ENCODE measurements at places on chromosomes 16 and 17. TPM values are rescaled to one million over a fixed set of nuclear protein-coding genes. Genes with fewer than 3 reads are reported as not detected.

- DNase-seq, result no peak
Observed at GRCh38 chr17:14664511-14664910, 363.6 kb downstream of the HS3ST3B1 start.

GRCh38 chr16:55968221-55968620, 93.0 kb upstream of the CES5A start:
- DNase-seq, result no peak

DNA sequence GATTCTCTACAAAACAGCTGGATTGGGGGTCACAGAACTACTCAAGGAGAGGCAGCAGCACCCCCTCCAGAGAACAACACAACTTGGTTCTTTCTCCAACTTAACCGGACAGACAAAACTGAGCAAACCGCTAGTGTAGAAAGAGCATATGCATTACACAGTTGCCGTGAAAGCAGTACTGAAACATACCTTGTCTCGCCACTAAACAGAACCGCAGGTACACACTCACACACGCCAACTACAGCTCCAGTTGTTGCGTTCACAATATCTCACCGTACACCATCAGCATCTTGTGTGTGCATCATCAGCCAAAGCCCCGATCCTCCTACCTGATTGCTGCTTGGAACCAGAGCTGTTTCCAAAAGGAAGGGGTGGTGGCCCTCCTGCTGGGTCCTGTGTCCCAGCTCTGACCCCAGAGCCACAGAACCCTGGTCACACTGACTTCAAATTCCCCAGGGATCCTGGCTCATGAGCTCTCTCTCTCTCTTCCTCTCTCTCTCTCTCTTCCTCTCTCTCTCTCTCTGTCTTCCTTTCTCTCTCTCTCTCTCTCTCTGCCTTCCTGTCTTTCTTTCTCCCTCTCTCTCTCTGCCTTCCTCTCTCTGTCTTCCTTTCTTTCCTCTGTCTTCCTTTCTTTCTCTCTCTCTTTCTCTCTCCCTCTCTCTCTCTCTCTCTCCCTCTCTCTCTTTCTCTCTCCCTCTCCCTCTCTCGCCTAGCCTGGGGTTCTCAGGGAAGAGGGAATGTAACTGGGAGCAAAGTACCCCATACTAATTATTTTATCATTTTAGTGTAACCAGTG, 8.4 kb downstream of the PIMREG start:
- no peak for DNase-seq

GRCh38 chr17:46925185-46925868, 2.4 kb downstream of the GOSR2 start:
- DNase-seq, result no peak

DNA sequence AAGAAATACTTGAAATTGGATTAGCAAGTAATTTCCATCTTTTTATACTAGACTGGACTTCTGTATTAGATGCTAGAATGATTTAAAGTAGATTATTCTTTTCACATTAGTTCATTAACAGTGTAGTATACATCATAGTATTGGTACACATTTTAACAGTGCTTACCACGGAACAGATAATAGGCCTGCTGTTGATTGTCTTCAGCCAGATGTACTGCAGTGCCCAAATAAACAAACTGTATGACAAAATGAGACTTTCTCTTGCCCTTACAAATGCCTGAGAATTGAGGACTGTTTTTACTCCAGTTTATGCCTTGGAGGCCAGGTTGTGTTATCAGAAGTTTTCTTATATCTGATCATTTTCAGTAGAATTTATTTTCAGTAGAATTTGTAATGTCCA, 631 bp downstream of the EVI2A start:
- no peak for DNase-seq

The EARS2 gene
- total RNA-seq, result 17.2 TPM

- no peak for DNase-seq
Observed at GRCh38 chr16:3068487-3068886, 3.0 kb downstream of the IL32 start.

GRCh38 chr16:58506241-58507194, 6.6 kb downstream of the NDRG4 start:
- no peak for DNase-seq

GRCh38 chr16:85438981-85439685, 174.0 kb upstream of the GSE1 start:
- DNase-seq, result no peak

- no peak for DNase-seq
Observed at GRCh38 chr17:49951362-49952082, 17.5 kb upstream of the DLX4 start.

DNA sequence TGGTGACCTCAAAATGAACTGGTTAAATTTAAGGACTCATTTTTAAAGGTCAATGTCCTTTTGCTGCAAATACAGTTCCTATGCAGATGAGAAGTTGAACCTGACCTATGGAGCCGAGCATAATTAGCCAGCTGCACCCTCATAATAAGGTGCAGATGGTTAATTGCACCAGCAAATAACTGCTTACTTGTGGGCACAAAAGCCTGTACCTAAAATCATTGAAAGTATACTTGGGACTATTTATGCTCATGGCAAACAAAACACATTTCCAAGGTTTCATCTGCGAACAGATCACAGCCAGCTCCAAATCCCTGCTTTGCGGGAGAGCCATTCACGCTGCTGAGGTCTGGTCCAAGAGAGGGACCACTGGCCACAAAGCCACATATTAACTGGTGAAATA, 13.0 kb downstream of the HYDIN start:
- no peak for DNase-seq

DNA sequence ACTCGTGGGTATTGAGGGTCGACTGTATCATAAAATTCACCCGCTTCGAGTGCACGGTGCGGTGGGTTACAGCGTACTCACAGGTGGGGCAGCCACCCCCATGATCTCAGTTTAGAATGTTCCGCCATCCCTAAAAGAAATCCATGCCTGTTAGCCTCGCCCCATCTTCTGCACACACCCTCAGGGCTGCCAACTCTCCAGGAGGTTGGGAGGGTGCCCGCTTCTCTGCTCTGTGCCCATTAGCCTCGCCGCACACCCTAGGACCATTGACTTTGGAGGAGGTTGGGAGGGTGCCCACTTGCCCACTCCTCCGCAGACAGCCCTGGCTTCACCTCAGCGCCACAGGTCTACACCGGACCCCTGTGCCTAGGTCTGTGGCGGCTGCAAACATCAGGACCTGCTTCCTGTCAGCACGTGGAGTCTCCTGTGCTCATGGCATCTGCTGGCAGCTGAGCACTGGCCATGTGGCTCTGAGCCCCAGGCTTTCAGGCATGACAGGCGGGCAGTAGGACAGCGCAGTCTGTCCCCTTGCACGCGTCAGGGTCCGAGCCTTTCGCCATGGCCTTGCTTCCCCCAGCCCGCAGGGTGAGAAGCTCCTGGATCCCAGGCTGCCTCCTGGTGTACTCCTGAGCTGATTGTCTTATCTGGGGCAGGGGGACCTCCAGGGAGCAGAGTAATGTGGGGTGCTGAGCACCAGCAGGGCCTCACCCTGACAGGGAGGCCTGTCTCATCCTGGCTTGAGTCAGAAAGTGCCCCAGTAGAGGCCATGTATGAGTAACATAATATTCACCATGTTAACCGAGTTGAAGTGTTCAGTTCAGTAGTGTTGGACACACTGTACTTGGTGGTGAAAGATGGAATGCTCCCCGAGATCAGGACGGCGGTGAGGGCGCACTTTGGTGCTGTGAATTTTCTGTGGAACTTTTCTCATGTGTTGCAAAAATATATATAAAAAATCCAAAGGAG, 21.9 kb downstream of the NME3 start:
- DNase-seq, result no peak

The WDR59 gene
- 58.1 TPM for total RNA-seq

GRCh38 chr16:78444-79150, 572 bp downstream of the MPG start:
- DNase-seq, result peak; percentile 57

GRCh38 chr16:84874983-84875382, 55.2 kb downstream of the CRISPLD2 start:
- no peak for DNase-seq

The PPY gene
- 2.0 TPM for total RNA-seq

The RAP1GAP2 gene
- total RNA-seq, result 55.2 TPM

DNA sequence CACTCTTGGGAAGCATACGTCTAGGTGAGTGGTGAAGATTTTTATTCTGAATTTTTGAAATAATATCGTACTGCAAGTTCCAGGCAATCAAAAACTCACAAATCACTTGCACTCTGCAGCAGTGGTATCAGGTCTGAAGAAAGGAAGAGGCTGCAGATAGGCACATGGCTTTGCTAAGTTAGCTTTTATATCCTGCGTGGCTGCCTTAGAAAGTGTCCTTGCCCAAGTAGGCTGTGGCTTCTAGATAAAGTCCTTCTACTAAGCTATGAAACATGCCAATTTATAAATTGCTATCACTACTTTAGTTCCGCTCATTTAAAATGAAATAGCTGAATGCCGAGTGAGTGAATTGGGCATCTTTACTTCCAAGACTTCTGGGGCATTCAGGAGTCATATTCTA, 17.9 kb downstream of the WWOX start:
- no peak for DNase-seq

DNA sequence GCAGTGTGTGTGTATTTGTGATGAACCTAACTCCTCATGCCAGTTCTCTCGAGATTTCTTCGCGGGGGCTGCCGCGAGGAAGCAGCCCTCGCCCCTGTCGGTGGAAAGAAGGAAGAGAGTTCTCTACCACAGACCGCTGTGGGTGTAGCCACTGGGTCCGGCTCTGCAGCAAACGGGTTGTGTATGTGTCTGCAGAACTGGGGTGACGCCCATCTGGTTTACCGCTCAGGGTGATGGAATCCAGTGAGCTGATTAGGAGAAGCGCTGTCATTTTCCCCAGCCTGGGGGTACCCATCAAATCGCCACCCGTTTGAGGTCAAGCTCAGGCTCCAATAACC, 7.7 kb downstream of the CORO6 start:
- peak; percentile 54 for DNase-seq

DNA sequence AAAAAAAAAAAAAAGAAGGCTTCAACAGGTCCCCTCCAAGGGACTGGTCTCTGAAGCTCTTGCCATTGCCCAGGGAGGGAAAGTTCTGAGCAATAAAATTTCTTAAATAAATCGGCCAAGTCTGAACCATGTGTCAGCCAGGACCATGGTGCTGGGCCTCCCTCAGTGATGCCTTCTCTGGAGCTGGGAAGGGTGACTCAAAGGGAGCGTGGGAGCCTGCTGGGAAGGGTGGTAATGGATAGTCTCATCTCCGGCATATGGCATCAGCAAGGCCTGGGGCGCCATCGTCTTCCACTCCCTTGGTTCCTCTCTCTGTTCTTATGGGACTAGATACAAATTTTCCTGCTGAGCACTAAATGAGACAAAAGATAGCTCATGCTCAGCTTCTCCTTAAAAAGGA, 2.3 kb downstream of the VKORC1 start:
- DNase-seq, result no peak

The SLC7A6OS gene
- total RNA-seq, result 13.9 TPM

The MYH8 gene
- total RNA-seq, result not detected

DNA sequence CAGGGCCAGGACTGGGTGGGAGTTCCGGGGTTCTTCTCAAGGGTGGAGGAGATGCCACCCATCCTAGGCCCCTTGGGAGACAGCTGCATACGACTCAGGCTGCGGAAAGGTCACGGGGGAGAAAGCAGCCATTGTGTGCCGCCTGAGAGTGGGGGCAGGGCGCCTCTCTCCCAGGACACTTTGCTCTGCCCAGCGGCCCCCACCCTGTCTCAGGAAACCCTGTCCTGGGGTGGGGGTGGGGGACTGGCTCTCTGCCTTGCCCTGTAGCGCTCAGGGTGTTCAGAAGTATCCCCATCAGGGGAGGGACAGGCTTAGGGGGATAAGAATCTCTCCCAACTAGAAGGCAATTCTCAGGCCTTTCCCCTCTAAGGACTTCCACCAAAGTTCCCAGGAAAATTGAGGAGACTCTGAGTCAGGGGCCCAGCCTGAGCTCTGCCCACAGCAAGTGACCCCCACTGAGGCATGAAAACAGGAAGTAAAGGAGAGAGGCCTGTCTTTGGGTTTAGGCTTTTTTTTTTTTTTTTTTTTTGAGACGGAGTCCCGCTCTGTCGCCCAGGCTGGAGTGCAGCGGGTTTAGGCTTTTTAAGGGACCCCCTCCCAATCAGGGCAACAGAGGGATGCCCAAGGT, 4.9 kb downstream of the GIT1 start:
- DNase-seq, result no peak

DNA sequence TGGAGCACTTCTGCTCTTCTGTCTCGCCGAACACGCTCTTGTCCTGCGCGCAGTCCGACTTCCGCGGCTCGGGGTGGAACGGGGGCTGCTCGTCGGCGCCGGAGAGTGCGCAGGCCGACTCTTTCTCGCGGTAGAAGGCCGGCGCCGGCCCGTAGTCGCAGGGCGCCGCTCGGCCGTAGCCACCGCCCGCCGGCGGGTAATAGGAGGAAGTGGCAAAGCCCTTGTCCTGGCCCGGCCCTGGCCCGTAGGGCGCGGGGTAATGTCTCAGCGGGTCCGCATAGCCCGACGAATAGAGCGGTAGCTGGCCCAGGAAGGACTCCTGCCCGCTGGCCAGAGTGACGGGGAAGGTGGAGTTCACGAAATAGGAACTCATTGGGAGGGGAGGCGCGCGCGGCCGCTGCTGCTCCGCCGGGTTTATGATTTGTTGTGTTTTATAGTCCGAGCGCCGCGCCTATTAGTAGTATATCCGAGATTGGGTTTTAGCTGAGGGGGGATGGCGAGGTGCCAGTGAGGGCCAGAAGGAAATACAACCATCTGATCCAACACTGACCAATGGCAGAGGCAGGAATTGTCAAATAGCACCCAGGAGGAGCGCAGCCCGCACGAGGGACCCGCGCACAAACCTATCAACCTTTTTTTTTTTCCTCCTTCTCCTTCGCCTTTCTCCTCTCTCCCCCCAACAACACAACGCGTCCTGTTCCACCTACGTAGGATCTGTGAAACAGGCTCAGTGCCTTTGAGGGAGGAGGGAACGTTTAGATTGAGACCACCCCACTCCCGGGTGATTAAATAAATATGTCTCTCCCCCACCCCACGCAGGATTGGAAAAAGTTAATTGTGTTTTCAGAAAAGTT, 4.4 kb upstream of the HOXB5 start:
- DNase-seq, result peak; percentile 91

DNA sequence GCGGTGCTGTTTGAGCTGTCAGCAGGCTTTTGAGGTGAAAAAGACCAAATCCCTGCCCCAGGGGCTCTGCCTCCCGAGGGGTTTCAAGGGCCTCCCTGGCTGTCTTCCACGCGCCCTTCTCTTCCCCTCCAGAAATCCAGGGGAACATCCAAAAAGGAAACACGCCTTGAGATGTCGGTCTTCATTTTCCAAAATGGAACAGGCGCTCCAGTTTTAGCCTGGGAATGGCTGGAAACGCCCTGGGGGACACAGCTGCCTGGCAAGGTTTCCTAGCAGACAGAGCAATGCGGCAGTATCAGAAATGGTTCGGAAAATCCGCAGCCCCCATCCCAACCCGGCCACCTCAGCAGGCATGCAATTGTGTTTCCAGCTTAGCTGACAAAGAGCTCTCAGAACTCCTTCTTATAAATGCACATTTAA, 16.6 kb upstream of the LITAF start:
- no peak for DNase-seq
